ENCODE measurements at places on chromosomes 12 and 14.

GRCh38 chr12:89349814-89350213, 2.5 kb downstream of the DUSP6 start:
- DNase-seq, result no peak

GRCh38 chr12:19648591-19648990, 209.3 kb downstream of the AEBP2 start:
- no peak for DNase-seq

GRCh38 chr12:67698672-67699581, 50.4 kb downstream of the DYRK2 start:
- no peak for DNase-seq

- no peak for DNase-seq
Measured at GRCh38 chr14:95034788-95035187, 122.5 kb downstream of the DICER1 start.

- no peak for DNase-seq
Measured at GRCh38 chr12:122855928-122856831, 20.9 kb downstream of the HIP1R start.

DNA sequence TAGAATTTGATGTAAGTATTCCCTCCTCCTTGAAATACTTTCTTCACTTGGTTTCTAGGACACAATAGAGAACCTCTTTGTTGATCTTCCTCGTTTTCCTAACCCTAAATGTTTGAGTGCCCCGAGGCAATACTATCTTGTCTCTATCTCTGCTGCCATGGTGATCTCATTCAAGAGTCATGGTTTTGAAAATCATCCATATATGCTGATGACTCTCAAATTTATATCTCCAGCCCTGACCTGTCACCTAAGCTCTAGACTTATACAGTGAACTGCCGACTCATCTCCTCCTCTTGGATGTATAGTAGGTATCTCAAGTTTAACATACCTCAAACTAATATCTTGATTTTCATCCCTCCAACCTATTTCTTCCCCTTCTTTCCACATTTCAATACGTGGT, 71.4 kb downstream of the RIC8B start:
- DNase-seq, result no peak

DNA sequence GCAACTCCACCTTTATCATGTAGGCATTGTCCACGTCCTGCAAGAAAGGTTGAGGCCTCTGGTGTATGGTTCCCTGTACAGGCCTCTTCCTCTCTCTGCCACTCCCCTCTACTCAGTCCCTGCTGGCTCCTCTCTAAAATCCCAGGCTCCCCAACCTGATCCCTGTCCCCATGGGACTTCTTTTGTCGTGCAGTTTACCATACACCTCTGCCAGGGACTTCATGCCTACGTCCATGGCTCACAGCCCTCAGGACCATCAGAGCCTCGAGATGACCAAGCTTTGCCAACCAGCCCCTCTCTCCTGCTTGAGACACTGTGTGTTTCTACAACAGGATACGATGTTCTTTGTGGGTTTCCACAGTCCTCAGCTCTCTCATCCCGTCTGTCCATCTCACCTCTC, 2.9 kb downstream of the KRT2 start:
- no peak for DNase-seq

GRCh38 chr12:66640691-66641460, 38.0 kb downstream of the GRIP1 start:
- DNase-seq, result no peak

- DNase-seq, result no peak
Measured at GRCh38 chr14:30928462-30928861, 54.1 kb downstream of the COCH start.

DNA sequence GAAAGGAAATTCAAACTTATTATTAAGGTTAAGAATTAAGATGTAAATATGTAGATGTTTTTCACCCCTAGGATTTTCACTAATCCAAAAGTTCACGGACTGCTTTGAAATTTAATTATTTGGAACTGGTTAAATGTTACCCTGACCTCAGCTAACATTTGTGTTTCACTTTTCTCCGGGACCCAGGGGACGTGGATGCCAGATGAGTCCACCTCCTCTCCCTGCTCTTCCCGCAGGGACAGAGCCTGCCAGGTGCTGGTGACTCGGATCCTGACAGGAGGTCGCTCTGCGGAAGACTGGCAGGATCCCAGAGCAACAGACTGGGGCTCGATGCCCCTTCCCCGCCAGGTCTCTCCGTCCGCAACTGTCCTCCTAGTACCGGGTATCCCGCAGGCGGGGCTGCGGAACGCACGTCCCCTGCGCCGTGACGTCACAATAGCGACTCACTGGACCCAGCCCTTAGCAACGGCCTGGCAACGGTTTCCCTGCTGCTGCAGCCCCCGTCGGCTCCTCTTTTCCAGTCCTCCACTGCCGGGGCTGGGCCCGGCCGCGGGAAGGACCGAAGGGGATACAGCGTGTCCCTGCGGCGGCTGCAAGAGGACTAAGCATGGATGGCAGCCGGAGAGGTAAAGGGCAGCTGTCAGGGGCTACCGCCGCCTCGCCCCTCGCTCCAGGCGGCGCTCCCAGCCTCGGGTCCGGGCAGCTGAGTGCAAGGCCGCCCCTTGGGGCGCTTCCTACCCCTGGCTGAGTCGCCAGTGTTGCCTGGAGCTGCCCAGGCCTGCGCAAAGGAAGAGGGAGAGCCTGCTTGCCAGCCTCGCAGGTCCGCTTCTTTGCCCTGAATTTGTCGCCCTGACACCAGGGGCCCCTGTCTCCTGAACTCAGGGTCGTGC, at the start of gene SPATA7:
SPATA7 (plus strand) TSS at position 446 of the 890 bp plus-strand sequence; CDS start at position 608, 162 bp downstream.
- DNase-seq, result peak; percentile 90

DNA sequence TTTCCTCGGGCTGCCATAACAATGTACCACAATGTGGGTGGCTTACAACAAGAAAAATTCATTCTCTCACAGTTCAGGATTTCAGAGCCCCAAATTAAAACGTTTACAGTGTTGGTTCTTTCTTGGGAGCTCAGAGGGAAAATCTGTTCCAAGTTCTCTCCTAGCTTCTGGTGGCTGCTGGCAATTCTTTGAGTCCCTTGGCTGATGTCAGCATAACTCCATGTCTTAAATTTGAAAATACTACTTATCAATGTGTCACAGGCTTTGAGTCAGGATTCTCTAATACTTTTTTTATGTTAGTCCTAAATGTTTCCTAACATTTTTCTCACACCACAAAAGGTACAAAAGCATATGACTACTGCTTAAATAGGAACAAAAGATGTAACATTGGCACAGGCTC, 198.4 kb upstream of the ATXN7L3B start:
- no peak for DNase-seq

DNA sequence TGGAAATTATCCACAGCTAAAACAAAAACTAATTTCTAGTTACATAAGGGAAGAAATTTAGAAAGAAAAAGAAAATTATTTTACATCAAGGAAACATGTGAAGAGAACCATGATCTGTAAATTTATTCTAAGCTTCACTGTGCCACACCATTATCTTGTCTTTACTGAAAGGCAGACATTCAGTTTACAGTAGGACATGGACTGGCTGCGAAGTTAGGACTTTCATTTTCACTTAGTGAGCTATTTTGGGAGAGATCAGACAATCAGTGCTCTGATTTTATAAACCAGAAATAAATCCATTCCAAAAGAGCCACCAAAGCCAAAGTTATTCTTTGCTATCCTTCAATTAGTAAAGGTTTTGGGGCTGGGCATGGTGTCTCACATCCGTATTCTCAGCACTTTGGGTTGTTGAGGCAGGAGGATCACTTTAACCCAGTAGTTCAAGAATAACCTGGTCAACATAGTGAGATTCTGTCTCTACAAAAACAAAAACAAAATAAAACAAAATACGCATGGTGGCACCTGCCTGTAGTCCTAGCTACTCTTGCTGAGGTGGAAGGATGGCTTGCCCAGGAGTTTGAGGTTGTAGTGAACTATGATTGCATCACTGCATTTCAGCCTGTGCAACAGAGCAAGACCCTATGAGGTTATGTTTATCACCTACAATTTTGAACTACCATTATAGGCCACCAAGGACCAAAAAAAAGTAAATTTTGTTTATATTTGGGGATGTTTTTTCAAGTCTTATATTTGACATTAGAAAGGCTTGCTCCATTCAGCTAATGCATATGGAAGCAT, 1084.8 kb upstream of the ATXN7L3B start:
- DNase-seq, result no peak

- DNase-seq, result no peak
Measured at GRCh38 chr14:63745272-63745671, 17.4 kb upstream of the SGPP1 start.

DNA sequence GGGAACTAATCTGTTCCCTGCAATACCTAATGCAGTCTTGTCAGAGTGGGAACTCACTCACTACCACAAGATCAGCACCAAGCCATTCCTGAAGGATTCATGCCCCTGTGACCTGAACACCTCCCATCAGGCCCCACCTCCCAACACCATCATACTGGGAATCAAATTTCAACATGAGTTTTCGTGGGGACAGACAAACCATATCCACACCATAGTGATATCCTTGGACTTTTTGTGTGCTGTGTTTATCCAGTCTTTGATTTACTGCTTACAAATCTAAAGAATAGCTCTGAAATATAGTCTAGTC, 243.5 kb downstream of the FBXL14 start:
- DNase-seq, result no peak

DNA sequence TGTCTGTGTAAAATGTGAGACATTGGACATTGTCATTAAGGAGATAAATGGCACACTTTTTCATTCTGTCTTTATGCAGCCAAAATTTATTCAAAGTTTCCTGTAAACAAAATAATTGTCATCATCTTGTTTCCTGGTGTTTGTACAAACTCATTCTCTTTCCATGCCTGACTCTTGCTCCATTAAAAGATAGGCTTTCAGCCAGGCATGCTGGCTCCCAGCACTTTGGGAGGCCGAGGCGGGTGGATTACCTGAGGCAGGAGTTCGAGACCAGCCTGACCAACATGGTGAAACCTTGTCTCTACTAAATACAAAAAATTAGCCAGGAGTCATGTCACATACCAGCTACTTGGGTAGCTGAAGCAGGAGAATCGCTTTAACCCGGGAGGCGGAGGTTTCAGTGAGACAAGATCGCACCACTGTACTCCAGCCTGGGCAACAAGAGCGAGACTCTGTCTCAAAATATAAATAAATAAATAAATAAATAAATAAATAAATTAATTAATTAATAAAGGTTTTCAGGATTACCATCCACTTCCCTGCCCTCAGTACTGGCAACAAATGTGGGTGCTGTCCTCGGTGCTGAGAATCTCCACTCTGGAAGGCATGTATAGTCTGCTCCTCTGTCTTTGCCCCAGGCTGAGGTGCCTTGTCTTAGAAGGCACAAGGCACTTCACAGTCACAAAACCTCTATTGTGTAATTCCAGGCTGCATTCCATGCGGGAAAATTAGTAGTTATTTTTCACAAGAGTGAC, 83.2 kb downstream of the PAH start:
- DNase-seq, result no peak

GRCh38 chr14:102768223-102769048, 8.8 kb upstream of the TRAF3 start:
- DNase-seq, result no peak

DNA sequence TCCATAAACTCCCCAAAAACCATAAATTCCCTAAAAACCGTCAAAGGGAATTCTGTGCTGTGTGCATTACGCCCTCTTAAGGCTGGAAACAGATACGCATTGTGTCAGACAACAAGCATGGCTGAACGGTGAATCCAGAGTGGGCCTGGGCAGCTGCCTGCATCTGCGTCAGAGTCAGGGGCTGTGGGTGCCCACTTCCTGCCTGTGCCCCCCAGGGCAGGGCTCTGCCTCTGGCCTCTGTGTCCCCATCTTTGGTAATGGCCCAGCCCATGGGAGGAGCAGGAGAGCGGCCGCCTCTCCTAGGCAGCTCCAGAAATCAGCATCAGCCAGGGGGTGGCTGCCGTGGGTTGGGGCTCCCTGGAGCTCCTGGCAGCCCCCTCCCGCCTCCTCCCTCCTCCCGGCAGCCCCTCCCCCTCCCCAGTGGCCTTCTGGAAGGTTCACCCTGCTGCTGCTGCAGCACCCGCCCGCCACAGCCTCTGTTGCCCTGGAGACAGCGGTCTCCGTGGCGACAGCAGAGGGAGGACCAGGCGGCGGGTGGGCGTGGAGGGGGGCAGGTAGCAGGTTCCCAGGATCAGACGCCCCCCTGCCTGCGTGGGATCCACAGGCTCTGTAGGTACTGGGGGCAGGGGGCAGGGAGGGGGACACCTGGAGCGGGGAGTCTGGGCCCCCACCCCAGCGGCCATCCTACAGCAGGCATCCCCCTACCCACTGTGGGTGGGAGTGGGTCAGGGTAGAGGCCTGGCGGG, 5.9 kb downstream of the MMP17 start:
- no peak for DNase-seq

- DNase-seq, result no peak
Measured at GRCh38 chr14:92224358-92224954, 98.5 kb upstream of the SLC24A4 start.

- no peak for DNase-seq
Measured at GRCh38 chr14:73788701-73789551, 62.7 kb upstream of the PTGR2 start.

- no peak for DNase-seq
Measured at GRCh38 chr14:77344377-77344996, 23.7 kb downstream of the GSTZ1 start.

DNA sequence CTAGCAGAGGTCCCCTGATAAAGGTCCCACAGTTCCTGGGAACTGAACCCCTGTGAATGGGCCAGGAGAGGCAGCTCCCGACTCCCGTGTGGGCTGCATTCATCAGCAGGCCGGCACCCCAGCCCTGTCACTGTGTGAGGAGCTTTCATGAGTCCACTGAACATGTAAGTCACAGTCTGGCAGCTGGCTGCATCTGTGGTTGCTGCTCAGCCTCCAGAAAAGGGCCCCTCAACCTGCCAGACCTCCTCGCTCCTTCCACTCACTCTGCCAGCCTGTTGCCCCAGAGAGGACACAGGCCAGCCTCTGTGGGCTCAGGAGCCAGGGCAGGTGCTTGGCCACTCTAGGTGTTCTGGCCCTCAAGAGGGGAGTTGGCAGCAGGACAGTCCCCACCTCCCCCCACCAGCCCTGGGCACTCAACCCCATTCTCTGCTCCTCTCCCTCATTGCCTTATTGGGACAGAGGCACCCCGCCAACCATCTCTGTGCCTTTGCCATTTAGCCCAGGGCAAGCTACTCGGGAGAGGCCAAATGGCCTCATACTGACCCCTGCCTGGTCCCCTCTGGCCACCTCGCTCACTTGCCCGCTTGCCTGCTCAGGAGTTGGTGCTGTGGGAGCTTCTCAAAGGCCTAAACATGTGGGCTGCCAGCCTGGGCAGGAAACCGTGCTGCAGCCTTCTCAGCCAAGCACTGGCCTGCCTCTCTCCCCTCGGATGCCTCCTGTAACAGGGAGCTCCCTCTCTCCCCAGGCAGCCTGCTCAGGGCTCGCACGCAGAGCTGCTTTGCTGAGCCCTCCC, 1.9 kb downstream of the RTL1 start:
- DNase-seq, result no peak
